Aorta (tissue), 5 donors: ENCODE measurements at places on chromosomes 6 and 20.

DNA sequence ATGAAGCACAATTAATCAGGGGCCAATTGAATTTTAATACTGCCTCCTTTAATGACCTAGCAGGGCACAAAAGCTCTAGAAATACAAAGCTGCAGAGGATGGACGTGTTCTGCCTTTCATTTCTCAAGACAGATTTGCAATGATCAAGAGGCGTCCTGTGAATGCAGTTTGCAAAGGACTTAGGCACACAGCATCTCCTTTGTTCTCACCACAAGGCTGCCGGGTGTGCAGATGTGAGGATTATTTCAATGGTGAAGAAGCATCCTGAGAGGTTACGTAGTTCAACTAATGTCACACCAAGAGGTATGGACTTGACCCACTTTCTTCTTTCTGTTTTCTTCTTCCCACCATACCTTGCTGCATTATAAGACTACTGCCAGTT lies 42.9 kb upstream of the SPTLC3 start:
- DNase-seq, result no peak

GRCh38 chr6:168050225-168050880 lies 28.7 kb downstream of the FRMD1 start:
- peak; percentile 34 for DNase-seq

DNA sequence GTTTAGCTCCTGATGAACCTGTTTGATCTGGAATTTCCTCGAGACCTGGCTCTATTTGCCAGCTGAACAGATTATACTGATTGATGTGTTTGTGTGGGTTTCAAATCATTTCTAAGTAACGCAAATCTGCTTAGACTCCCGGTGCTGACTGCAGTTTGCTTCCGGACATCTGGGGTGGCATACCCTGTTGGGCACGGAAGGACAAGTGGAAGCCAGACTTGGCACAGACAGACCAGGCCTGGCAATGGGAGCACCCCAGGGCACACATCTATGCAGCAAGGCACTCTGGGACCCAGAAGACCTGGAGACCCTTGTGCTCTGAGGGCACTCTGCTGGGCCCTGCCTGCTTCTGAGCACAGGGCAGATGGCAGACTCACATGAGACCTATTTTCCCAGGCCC lies 433.7 kb upstream of the CHD6 start:
- DNase-seq, result no peak

DNA sequence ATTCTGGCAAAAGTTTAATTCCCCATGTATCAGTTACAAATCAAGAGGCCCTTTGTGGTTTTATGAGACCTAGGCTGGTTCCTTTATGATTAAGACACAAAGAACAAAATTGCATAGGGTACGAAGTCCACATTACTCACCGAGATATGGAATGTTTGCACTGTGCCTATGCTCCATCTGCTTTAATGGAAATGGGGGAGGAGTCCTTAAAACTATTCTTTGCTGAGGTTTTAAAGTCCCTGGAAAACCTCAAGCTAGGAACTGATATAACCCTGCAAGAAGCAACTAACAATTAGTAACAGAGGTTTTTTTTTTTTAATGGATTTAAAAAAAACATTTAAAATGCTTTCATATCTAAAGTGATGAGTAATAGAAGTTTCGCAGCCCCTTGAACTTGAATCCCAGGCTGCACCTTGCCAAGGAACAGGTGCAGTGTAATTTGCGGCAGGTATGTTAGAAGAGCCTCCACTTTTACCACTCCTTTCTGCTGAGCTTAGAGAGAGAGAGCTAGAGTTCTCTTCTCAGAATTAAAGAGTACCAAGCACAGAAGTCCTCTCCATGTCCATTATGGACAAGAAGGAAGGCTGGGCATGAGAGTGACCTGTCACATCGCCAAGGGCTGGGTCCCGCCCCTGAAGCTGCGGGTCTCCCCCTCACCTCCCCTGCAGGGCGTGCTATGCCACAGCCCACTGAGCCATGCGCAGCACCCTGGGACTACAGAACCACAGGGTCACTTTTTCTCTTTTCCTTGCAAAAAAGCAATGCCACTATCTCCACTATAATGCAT lies 2.3 kb downstream of the SERPINB1 start:
- DNase-seq, result no peak

DNA sequence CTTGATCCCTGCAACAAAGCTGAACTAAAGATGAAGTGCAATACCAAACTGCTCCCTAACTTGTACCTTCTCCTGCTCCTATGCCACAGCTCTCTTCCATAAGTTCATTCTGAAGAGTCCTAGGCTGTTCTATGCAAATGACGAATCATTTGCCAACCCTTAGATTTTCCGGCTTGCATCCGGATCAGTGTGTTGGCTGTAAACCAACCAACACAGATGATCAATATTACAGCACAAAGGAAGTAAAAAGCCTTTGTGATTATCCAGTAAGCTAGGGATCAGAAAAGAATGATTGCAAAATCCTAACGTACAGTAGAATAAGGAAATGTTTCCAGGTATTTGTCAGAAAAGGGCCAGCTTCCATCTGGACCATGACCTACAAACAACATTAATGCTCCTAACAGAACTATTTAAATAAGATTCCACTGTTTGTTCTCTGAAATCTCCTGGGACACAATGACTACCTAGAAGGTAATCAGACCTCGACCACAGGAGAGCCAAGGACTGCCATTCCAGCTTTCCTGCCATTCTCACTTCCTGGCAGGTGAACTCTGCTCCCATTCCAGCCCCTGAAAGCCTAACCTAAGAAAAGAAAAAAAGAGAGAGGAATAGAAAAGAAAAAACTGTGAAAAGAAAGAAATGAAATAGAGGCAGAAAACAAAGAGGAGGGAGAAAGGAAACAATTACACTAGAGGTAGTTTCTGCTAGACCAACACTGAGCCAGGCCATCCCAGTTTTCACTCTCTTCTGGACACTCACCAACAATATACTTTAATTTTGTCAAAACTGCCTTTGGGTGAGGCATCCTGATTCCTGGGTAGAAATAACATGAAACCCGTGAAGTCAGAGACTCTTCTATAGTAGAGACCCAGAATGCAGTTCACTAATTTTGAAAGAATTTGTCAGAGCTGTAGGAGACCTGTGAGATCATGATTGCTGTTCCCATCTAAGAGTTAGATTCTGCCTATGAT lies 19.7 kb downstream of the GMDS start:
- no peak for DNase-seq
